ENCODE measurements at places on chromosomes 1 and 21.

- DNase-seq: no peak
Measured at GRCh38 chr1:198423673-198424072, 116.8 kb downstream of the ATP6V1G3 start.

GRCh38 chr1:61241973-61242381 is 159.6 kb downstream of the NFIA start:
- DNase-seq: peak; percentile 65

DNA sequence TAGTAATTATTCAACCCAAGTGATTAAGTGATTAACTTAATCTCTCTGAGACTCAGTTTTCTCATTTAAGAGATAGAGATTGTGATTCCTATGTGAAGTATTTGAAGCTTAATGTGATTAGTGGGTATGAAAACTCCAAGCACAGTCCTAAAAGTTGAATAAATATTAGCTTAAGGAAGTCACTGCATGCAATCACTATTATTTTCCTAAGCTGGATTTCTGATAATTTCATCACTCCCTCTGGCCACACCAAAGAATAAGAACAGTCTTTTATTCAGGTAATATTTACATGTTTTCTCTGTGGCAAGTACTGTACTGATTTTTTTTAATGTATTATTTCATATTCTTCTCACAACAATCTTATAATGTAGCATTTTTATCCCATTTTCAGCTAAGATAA is 31.1 kb downstream of the CD55 start:
- DNase-seq: no peak

DNA sequence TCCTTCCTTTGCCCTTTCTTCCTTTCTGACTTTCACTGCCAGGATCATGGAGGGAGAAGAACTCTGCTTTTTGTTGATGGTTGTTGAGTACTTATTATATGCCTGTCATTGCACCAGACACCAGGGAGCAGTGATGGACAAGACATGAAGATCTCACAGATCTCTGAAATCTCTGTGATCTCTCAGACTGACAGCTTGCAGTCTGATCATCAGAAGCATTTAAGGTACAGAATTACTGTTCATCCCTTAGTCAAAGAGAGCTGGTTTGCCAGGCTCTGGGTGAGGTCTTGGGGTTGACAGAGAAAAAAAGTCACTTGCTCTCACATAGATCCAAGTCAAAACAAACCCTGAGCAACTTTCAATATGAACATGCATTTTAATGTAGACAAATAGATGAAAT is 299.5 kb upstream of the FMN2 start:
- no peak for DNase-seq

GRCh38 chr1:62111084-62111483 is 83.6 kb upstream of the L1TD1 start:
- peak; percentile 48 for DNase-seq

DNA sequence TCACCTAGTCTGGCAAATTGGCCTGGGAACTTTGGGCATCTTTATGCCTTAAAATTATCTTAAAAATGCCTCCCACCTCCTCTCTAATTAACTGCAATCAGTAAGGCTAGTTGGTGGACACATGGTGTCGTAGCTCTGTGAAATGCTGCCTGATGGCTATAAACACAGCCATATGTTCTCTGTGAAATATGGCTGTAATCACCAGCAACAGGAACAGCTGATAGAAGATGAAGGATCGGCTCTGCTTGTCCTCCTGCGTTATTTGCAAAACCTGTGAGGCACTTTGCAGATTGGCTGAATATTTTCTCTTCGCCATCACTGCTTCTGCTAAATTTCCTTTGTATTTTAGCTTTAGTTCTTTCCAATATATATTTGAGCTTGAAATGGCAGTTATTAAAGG is 419.6 kb downstream of the RWDD3 start:
- DNase-seq: peak; percentile 5

DNA sequence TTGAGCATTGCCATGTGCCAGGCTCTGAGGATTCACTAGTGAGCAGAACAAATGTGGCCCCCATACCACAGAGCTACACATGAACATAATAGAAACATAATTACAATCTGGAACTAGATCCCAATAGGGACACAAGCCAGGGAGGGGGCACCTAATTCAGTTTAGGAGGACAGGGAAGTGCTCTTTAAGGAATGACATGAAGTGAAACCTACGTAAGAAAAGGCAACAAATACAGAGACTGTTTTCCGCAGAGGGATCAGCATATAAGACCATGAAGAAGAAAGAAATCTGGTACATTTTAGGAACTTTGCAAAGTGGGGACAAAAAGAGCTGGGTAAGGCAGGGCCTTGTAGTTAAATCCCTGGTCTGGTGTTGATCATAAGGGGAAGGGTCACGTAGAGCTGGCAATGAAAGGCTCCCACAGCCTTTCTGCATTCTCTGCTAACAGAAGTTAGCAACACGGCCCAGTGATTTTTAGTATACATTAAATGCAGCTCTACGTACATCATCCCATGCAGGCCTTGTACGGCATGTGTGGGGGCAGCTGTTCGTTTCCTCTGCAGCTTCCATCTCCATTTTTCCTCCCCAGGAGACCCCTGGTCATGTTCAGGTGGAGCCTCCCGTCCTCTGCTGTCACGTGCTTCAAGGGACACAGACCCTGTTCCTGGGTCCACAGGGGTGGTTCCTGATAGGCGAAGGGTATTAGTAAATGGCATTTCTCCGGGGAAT is 26.8 kb upstream of the SLC30A1 start:
- DNase-seq: no peak

GRCh38 chr1:168686666-168687065 is 42.3 kb downstream of the DPT start:
- DNase-seq: no peak

DNA sequence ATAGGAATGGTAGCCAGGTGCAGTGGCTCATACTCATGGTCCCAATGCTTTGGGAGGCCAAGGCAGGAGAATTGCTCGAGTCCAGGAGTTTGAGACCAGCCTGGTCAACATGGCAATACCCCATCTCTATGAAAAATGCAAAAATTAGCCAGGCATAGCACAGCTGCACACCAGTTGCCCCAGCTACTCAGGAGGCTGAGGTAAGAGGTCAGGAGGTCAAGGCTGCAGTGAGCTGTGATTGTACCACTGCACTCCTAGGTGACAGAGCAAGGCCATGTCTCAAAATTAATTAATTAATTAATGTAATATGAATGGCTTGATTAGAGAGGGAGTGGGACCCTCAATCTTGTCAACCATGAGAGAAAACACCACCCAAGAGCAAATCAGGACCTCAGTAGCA is 198.7 kb upstream of the DUSP10 start:
- DNase-seq: no peak

GRCh38 chr1:247332215-247332622 is 552 bp upstream of the ZNF496 start:
- peak; percentile 27 for DNase-seq

DNA sequence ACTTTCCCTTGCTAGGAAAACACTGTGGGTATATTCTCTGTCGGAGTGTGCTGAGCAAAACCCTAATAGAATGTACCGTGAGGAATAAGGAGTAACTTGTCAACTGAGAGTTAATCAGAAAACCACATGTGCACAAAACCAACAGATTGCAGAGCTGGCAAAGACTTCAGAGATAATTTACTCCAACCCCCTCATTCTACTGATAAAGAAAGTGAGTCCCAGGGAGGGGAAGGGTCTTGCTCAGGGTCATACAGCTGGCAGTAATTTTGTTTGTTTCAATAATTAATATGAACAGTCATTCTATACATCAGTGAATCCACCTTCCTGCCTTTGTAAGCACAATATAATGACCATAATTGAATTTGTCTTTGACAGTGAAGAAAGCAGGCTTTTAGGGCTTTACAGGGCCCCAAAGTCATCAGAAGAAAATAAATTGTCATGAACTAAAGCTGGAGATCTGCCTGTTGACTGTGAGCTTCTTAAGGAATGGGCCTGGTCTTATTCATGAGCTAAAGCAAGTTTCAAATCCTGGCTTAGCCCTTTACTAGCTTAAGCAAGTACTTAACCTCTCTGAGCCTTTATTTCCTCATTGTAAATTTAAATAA is 67.2 kb upstream of the HOOK1 start:
- no peak for DNase-seq

DNA sequence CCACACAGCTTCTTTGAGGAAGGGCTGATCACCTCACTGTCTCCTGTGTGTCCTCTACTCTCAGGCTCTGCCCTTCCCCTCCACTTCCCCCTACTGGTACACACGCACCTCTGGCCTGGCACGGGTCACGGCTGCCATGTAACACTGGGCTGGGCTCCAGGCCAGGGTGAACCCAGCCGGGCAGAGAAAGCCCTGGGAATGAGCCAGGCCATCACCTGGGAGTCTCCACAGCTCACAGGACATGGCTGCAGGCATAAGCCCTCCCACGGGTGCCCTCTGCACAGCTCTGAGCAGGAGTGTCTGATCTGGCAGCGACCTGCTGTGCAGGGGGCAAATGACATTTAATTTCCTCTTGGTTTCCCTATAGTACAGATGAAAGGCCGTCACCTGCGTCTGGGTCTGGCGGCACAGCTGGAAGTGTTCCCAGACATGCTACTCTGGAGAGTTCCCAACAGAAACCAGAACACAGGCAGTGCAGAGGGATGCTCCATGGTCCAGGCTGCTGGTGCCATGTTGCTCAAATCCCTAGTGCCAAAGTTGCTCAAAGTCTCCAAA is 61.2 kb downstream of the ERI3 start:
- DNase-seq: peak; percentile 26

- DNase-seq: peak; percentile 9
Measured at GRCh38 chr1:9069326-9070100, at the start of gene SLC2A5. Gene SLC2A5, minus strand, starts transcription at chr1:9069635. Its CDS starts 99 bp downstream, at chr1:9069536.

- DNase-seq: no peak
Measured at GRCh38 chr1:177909416-177909815, 60.4 kb downstream of the SEC16B start.

- DNase-seq: peak; percentile 54
Measured at GRCh38 chr1:247487057-247487456, 29.2 kb upstream of the OR2B11 start.

DNA sequence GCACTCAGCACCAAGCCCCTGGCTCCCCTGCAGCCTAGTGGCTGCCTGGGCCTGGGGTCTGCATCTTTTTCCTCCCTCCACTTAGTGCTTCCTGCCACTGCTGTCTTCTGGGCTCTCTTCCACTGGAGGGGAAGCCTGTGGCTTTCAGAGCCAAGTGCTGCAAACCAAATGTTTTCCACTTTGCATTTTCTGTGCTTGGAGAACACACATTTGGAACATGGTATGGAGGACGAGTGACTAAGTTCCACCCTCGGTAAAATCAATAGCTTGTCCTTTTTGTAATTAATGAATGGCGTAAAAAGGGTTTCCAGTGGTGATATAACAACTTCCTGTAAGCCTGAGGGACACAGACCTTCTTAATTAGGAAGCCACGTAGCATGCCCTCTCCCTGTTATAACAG is 10.1 kb upstream of the GPR153 start:
- DNase-seq: no peak

DNA sequence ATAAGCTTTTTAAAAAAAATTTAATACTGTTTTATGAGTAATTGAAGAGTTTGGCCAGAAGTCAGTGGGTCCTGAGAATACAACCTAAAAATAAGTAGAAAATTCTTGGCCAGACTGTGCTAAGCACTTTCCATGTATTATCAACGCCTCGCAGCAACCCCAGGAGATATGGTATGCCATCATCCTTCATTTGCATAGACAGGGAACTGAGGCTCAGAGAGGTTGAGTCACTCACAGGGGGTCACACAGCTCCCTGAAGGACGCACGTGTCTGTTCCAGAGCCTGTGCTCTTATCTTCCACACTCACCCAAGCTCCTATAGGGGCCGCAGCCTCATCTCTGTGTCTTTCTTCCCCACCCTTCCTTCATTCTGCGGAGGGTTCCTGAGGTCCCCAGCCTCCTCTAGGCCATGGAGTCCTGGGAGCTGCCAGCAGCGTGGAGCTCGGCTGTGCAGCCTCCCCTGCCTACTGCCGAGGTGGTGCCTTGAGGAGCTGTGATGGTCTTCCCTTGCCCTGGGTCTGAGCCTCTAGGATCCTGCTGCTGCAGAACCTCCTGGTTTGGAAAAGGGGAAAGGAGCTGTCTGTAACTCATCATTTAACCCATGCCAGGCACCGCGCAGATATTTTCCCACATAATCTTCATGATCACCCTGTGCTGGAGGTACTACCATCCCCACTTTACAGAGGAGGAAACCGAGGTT is 30.3 kb upstream of the ECE1 start:
- no peak for DNase-seq

DNA sequence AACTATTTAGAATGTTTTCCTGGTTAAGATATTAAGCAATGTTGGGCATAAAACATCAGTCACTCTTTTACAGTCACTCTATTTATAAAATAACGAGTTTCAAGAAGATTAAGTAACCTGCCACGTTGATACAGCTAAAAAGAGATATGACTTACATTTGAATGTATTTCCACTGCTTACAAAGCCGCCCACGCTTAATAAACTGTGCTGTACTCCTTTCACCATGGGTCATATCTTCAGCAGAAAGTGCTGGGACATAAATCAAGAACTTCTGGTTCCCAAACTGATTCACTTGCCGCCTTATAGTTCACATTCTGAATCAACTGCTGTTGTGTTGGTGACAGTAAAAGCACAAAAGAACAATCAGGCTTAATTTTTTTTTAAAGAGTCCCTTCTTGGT is 666.7 kb downstream of the NCAM2 start:
- no peak for DNase-seq

DNA sequence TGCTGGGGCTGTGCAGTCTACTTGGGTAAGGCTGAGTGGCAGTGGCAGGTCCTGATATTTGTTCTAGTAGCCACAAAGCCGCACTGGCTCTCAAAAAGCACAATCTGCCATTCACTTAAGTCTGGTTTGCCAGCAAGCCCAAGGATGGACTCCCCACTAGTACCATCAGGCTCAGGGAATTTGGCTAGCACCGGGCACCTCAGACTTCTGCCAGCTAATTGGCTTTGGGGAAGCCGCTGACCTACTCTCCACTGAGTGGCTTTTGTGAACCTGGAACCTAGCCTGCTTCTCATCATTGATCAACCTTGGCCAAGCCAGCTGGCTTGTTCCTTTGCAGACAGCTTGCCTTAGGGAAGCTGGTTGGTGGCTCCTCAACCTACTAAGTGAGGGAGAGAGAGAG is 83.1 kb downstream of the ESRRG start:
- peak; percentile 98 for DNase-seq

DNA sequence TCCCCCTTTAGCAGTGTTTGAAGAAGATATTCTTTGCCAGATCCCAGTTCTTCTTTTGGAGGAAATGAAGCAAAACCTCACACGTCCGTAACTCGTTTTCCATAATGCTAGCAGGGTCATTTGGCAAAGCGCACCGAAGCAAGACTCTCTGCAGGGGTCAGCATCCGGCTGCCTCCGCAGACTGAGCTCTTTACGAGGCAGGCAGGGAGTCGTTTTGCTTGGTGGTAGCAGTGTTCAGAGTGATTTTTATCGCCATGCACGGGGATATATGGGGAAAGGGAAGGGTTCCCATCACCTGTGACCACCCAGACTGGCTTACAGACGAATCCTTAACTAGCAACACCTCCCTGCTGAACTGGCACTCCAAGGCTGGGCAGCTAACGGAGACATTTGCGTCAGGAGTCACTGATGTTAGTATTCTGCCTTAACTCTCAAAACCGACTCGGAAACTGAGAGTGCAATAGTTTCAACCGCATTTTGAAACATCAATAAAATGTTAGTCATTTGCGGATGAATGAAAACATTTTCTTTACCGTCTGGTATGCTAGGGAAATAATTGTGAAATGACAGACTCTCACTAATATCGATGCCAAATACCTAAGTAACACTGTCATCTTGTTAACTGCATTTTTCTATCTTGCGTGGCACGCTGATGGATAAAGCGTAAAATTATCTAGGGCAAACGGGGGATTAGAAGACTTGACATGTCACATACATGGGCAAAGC is 2.2 kb upstream of the NEGR1 start:
- peak; percentile 85 for DNase-seq

All from G401 (cell line).